Regular cardiac myocyte (primary cell): ENCODE measurements at places on chromosomes 7 and 10. TPM values are rescaled to one million over a fixed set of nuclear protein-coding genes. Genes with fewer than 3 reads are reported as not detected.

The GIMAP1 gene
- total RNA-seq = not detected in 2 replicates

The C10orf105 gene
- under 0.01 TPM in 1 of 2 replicates, not detected in the other for total RNA-seq

The AS3MT gene
- 7.3 and 7.5 TPM in 2 replicates for total RNA-seq

The PPIF gene
- total RNA-seq = 31.3 and 40.8 TPM in 2 replicates
